ENCODE measurements at places on chromosomes 5 and 9.

DNA sequence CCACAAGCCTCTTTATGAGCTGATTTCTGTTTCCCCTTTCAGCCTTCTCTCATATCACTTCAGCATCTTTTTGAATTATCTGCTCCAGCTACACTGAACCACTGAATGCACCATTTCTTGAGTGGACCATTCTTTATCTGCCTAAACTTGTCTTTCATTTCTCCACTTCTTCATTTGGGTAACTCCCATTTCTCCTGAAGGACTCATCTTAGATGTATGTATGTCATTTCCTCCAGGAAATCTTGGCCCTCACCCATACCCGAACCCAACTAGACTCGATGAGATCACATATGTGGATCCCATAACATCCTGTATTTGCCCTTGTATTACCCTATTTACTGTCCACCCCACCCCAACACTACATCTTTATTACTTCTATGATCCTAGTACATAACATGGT, 249.8 kb downstream of the KIF4B start:
- no peak for DNase-seq

DNA sequence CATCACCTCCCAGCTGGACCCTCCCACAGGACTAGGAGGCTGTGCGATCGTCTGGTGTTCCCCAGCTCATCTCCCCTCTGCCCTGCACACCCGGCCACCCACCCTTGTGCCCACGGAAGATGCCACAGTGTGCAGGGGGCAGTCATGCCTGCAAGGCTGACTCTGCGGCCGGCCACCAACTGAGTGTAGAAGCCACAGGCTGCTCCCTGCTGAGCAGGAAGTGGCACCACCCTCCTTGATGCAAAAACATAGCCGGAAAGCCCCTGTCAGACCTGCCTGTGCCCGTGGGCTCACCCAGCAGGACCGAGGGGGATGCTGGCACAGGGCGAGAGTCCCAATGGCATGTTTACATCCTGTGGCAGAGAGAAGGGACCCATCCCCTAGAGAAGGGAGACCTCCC, 40.3 kb upstream of the SLC12A7 start:
- no peak for DNase-seq

GRCh38 chr9:133048595-133048994, 13.2 kb upstream of the CEL start:
- DNase-seq: no peak

GRCh38 chr9:115209601-115210306, 91.8 kb upstream of the TNC start:
- DNase-seq: no peak

GRCh38 chr5:105877592-105877991, 1793.1 kb downstream of the EFNA5 start:
- DNase-seq: no peak

GRCh38 chr5:168317096-168317520, 25.7 kb downstream of the WWC1 start:
- no peak for DNase-seq

GRCh38 chr5:174733091-174733690, 8.8 kb downstream of the MSX2 start:
- no peak for DNase-seq

DNA sequence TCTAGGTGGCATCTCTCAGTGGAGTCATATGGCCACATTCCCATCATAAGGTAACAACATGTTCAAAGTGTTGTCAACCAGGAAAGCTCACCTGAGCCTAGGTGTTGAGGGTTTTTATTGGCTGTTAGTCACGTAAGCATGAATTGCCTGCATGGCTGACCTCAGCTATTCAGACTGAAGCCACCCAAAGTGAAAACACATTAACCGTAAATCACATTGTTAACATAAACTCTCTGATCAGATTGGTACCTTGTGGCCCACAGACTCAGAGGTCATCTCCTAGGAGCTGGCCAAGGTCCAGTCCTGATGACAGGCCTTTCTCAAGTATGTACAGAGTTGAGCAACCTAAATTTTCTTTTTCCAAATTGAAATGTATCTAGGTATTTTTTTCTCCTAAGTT, 26.7 kb downstream of the SRFBP1 start:
- no peak for DNase-seq

GRCh38 chr5:1015507-1015906, 6.9 kb downstream of the NKD2 start:
- DNase-seq: no peak

Measured in stimulated activated CD4-positive, alpha-beta T cell treated with anti-CD3 and anti-CD28 coated beads, TNF-alpha, amount 100 ng/mL, for 1 hour (primary cell).